ENCODE measurements at places on chromosomes 2 and 18.

- DNase-seq = no peak
Observed at GRCh38 chr2:37869304-37869703, 55.8 kb upstream of the RMDN2 start.

DNA sequence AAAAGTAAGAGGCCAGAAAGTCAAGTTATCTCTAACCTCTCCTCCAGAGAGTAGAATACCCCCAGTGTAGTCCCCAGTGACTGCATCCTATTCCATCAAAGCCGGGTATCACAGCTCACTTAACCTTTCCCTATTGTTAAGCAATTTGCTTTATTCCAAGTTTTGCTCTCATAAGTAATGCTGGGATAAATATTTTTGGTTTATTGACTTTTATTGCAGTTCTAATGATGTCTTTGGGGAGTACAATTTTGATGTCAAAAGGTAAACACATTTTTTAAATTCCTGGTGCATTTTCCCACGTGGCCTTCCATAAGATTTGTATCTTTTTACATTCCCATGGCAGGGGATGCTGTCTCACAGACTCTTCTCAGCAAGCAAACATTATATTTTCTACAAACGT lies 43.3 kb downstream of the CMPK2 start:
- no peak for DNase-seq

DNA sequence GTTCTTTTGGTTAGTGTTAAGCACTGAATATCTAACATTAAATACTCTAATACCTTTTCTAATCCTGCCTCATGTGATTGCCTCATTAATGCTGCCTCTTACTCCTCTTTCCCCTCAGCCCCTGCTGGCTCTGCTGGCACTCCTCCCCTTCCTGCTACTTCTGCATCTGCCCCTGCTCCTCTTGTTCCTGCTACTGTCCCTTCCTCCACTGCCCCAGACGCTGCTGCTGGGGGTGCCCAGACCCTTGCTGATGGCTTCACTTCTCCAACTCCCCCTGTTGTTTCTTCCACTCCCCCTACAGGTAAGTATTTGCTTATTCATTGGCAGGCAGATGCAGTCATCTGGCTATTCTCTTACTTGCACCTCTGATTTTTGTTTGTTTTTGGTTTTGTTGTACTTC lies 68.5 kb downstream of the ABI2 start:
- DNase-seq = no peak

DNA sequence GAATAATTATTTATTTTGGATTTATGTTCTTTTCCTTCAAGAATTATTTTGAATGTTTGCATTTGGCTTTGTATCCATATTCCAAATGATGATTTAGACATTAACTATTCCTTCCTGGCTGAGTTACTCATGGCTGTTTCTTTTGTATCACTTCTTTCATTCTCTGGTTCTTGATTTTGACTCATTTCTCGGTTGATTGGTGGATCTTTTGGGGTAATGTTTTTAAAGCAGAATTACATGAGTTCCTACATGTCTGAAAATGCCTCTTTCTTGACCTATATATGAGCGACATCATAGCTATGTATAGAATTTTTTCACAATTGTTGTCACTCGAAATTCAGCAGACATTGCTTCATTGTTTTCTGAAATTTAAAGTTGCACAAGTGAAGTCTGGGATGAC lies 39.5 kb downstream of the CYP26B1 start:
- no peak for DNase-seq

DNA sequence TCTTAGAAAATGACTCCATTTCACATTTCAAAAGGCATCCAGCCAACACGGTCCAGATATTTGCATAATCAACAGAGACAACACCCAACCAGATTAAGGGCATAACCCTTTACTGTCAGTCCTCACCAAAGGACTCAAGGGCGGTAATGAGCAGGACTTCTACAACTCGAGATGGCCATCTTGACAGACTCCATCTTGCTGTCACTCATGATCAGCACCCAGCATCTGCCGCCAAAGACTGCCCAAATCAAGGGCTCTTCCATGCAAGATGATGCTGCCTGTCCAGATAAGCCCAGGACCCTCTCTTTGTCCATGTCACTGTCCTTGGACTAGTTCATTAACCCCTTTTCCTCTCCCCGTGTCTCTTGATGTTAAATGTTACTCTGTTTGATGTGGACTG lies 77.9 kb downstream of the UXS1 start:
- no peak for DNase-seq

DNA sequence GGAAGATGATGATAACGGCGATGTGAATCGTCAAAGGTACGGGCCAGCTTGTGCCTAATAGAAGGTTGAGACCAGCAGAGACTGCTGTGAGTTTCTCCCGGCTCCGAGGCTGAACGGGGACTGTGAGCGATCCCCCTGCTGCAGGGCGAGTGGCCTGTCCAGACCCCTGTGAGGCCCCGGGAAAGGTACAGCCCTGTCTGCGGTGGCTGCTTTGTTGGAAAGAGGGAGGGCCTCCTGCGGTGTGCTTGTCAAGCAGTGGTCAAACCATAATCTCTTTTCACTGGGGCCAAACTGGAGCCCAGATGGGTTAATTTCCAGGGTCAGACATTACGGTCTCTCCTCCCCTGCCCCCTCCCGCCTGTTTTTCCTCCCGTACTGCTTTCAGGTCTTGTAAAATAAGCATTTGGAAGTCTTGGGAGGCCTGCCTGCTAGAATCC lies 3.0 kb downstream of the FZD7 start:
- no peak for DNase-seq

DNA sequence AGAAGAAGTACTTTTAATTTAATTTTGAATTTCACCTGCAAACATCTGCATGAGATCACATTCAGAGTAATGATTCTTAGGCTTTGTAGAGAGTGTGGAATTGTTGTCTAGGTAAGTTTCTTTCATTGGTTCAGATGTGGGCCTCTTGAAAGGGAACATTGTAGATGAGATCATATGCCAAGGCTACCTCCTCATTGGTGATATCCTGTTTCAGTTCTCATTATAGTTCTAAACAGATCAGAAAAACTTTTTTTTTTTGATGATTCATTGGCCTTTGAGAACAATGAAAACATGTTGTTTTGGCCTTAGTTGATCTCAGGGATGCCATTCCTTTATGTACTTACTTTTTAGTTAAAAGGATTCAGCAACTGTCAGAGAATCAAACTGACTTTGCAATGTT lies 44.5 kb downstream of the EML6 start:
- DNase-seq = no peak

DNA sequence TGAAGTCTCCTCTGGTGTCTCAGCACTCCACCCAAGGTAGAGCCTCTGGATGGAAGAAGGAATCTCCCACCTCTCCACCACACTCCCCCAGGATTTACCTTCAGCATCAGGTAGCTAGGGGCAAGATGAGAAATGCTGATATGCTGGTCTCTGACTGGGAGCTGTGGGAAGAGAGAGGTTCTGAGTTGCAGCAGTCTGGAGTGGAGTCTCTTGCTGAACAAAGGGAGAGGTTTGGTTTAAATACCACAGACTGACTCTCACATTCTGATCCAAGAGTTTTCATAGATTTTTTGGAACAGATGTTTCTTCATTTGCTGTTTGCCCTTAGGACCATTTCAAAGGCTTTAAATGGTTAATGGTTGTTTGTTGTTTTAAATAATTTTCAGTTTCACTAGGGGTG lies 1.1 kb upstream of the CFLAR start:
- DNase-seq = no peak

DNA sequence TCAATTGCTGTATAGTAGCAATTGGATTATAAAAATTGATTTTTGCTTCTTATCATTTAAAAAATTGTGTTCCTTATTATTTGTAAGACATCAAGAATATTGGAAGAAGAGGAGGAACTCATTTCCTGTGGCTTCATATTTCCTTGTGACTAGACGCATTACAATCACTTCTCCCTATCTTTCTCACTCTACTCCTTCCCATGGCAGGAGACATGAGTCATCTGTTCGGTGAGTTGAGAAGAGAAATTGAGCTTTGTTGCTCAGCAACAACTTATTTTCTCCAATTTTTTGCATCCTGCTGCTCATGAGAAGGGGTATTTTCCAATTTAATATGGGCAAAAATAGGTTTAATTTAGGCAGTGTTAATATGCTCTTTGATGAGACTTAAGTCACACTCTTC lies 1783.9 kb downstream of the SUCLG1 start:
- DNase-seq = no peak

GRCh38 chr18:45447355-45448265 lies 167.7 kb upstream of the SLC14A2 start:
- no peak for DNase-seq

Data from stimulated activated naive CD4-positive, alpha-beta T cell (primary cell).